Activated CD4-positive, alpha-beta T cell treated with anti-CD3 and anti-CD28 coated beads, Interleukin-2, amount 50 U/mL, for 24 hours (primary cell): ENCODE measurements at places on chromosomes 5 and 9.

GRCh38 chr9:14482856-14483255 is 168.9 kb upstream of the NFIB start:
- no peak for DNase-seq

DNA sequence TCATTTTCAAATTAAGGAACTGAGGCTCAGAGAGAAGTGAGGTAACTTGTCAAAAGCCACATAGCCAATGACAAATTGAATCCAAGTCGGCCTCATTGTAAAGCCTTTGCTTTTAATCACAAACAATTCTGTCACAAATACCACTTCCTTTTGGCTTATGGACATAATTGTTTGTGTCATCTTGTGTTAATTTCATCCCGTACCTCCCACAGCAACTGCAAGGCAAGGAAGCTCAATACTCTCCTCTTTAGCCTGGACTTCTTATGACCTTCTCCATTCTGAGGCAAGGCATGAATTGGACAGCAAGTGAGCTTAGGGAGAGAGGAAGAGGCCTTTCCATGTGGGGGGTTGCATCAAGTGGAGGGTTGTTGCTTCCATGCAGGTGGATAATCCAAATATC is 62.2 kb upstream of the SLC2A8 start:
- no peak for DNase-seq

DNA sequence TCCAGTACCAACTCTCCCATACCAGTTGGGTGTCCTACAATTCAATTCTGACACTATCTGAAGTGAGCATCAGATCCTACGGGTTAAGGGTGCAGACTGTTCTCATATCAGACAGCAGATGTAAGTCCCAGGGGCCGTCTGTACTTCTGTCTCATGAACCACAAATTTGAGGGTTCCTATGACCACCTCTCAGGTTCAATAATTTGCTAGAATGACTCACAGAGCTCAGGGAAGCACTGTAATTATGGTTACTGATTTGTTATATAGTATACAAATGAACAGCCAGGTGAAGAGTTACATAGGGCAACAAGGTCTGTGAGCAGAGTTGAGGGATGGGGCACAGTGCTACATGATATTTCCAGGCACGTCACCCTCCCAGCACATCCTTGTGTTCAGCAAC is 499.1 kb downstream of the DMAC1 start:
- DNase-seq: no peak

GRCh38 chr5:107459605-107460004 is 211.1 kb downstream of the EFNA5 start:
- no peak for DNase-seq

GRCh38 chr5:72035831-72036230 is 71.4 kb upstream of the MAP1B start:
- no peak for DNase-seq

GRCh38 chr5:10233505-10233904 is 16.2 kb downstream of the ATPSCKMT start:
- DNase-seq: no peak

DNA sequence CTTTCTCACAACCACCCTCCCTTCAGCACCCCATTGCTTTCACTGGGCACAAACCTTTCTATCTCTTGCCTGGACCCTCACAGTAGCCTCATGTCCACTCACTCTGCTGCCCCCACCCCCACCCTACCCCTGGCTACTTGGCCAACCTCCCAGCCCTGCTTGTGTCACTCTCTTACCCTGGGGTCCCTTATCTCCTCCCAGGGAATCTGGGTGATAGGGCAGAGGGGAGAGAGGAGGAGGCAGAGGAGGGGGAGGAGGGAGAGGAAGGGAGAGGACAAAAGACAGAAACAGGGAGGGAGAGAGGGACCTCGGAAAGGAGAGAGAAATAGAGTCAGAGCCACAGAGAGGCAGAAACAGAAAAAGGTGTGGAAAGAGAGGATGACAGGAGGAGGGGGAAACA is 25.0 kb upstream of the KIF12 start:
- DNase-seq: no peak

- DNase-seq: no peak
Measured at GRCh38 chr5:1805326-1805725, 4.1 kb downstream of the NDUFS6 start.

DNA sequence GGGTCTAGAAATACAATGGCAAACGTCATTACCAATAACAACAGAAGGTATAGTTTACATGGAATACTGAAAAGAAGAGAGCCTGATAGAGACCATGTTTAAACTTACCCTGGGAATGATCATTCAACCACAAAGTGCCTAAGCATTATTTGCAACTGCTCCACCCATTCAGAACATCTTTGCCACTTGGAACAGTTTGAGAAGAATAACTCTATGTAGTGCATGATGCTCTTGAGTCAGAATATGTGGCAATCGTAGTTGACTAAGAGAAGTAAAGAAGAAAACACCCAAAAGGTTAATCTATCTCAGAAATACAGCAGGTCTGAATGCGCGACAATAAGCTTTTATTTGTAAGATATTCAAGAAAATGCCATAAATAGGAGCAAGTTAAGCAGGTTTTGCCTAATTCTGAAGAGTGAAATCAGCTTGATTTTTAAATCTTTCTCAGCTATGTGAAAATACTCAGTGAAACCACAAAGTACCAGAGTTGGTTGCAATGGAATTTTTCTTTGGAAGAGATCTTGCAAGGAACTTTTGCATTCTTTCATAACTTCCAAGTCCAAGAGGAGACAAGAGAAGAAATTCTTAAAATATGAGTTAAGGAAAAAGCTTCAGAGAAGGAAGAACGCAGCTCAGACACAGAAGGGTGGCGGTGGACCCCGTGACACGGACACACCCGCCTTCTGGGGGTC is 64.3 kb downstream of the HABP4 start:
- DNase-seq: no peak

GRCh38 chr5:9140202-9140601 is 405.7 kb downstream of the SEMA5A start:
- no peak for DNase-seq

GRCh38 chr5:171499611-171500010 is 80.2 kb downstream of the FGF18 start:
- no peak for DNase-seq

GRCh38 chr9:127905004-127905728 is 5.8 kb upstream of the ST6GALNAC6 start:
- no peak for DNase-seq

DNA sequence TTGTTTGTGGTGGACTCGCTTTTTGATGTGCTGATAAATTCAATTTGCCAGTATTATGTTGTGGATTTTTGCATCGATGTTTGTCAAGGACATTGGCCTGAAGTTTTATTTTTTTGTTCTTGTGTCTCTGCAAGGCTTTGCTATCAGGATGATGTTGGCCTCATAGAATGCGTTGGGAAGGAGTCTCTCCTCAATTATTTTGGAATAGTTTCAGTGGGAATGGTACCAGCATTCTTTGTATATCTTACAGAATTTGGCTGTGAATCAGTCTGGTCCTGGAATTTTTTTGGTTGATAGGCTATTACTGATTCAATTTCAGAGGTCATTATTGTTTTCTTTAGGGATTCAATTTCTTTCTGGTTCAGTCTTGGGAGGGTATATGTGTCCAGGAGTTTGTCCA is 141.4 kb upstream of the RGS7BP start:
- DNase-seq: no peak

DNA sequence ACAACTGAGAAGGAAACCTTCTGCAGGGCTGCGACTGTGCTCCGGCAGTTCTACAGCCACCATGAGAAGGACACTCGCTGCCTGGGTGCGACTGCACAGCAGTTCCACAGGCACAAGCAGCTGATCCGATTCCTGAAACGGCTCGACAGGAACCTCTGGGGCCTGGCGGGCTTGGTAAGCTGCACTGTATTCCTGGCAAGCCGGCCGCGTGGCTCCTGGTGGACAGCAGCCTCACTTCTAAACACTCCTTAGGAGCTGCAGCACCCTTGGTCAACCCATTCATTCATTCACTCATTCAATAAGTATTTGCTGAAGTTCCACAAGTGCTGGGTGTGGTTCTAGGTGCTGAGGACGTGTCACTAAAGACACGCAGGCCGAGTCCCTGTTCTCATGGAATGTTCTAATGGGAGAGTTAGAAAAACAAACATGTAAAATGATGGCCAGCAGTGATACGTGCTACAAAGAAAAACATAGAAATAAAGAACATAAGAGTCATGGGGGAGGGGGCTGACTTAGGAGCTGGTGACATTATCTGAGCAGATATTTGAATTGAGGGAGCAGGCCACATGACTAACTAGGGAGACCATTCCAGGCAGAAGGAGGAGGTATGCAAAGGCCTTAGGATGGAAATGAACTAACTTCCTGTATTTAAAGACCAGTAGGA is 6.1 kb downstream of the IL4 start:
- DNase-seq: no peak

DNA sequence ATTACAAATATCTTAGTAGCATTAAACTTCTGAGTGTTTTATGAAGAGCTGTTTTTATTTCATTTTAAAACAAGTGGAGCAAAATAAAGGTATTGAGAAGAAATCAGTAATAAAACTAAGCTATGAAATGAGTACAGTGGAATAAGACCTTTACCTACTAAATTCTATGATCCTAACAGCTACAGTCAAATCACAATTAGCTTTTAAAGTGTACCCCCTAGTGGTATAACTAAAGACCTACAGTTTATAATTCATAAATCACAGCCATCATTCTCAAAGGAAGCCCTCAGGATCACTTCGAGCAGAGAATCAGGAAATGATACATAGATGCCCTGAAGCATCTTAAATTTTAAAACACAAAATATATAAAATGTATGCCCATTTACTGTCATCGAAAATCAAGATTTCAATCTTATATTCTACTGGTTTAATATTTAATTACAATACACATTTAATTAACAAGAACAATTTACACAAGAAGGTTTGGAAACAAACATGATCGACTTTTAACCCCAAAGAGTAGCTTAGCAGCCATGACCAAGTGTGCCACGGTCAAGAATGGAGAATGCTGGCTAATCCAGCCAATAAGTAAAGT is 12.3 kb downstream of the CCNH start:
- DNase-seq: no peak

DNA sequence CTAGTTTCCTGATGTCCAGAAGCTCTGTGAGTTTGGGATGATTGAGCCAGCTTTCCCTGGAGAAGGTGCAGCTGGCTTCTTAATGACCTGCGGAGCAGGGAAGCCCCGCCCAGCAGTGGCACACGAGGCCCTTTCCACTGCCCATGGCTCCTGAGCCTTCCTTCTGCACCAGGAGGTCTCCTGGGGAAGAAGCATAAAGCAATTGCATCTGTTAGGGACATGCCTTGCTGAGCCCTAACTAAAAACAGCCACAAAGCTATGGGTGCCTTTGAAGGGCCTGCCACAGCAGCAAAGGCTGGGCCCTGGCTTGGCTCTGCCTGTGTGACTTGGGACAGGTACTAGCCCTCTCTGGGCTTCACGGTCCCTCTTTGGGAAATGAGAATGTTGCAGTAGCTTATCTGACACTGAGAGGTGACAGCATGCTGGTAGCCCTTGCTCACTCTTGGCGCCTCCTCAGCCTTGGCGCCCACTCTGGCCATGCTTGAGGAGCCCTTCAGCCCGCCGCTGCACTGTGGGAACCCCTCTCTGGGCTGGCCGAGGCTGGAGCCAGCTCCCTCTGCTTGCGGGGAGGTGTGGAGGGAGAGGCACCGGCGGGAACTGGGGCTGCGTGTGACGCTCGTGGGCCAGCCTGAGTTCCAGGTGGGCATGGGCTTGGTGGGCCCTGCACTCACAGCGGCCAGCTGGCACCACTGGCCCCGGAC is 218.4 kb downstream of the FSTL4 start:
- DNase-seq: no peak

GRCh38 chr5:157059093-157059539 is at the start of gene HAVCR1:
HAVCR1 (minus strand) TSS chr5:157059116; CDS start chr5:157057943, 1,173 bp downstream.
- DNase-seq: no peak

DNA sequence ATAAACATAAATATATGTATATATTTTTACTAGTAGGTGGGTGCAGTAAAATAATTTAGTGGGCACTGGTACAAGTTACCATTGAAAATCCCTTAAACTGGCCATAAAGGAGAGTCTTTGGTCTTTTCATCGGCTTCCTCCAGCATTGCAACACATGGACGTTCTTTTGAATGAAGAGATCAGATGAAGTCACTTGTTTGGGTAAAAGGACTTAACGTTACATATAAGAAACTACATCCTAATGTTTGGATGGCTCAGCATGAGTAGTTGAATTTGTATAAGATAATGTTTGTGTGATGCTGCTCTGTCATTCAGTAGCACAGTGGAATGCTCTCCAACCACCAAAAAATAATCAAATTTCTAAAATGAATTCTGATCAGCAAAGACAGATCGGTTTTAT is 31.6 kb downstream of the AFAP1L1 start:
- no peak for DNase-seq

DNA sequence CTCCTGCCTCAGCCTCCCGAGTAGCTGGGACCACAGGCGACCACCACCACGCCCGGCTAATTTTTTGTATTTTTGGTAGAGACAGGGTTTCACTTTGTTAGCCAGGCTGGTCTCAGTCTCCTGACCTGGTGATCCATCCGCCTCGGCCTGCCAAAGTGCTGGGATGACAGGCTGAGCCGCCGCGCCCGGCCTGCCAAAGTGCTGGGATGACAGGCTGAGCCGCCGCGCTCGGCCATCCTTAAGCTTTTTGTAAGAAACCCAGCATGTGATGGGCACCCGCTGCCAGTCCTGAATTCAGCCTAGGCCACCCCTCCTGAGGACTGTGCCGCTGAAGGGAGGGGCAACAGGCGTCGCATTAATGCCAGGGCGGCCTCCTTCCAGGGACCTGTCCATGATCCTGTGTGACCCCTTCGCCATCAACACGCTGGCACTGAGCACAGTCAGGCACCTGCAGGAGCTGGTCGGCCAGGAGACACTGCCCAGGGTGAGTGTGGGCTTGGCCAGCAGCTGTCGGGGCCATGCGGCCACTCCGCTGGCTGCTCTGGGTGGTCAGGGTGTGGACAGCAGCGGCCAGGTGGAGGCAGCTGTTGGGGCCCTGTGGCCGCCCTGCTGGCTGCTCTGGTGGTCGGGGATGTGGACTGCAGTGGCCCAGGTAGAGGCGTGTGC is 10.5 kb downstream of the NELFB start:
- DNase-seq: no peak

DNA sequence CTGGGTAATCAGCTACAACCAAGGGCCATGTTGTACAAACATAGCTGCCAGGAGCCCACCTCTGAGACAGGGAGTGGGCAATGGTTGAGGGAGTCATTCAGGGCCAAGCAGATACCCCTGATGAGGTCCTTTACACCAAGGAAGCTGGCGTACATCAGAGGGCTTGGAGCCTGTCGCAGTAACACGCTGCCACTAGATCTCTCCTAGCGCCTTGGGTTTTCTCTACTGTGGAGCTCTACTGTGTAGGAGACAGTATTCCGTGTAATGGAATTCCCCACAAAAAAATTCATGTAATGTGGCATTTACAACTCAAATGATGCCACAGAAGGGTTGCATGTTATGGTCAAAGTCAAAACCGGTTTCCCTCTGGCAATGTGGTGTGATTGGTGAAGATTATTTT is 41.4 kb upstream of the CRB2 start:
- DNase-seq: no peak
